ENCODE measurements at places on chromosomes 1 and 21.

- DNase-seq: no peak
These were observed 34.0 kb downstream of the FOXO6 start for GRCh38 chr1:41394959-41395956.

GRCh38 chr1:184032930-184033418, 4.6 kb downstream of the COLGALT2 start:
- DNase-seq: no peak

DNA sequence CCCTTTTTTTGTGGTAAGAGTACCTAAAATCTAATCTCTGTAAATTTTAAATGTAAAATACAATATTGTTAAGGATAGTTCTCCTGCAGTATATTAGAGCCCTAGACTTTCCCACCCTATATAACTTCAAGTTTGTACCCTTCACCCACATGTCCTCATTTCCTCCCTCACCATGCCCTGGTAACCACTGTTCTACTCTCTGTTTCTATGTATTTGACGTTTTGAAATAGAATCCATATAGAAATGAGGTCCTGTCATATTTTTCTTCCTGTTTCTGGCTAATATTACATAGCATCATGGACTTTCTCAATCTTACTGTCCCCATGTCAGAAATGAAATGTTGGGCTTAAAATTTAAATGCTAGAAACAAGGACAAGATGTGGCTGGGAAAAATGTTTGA, 24.8 kb downstream of the GBP7 start:
- DNase-seq: no peak

DNA sequence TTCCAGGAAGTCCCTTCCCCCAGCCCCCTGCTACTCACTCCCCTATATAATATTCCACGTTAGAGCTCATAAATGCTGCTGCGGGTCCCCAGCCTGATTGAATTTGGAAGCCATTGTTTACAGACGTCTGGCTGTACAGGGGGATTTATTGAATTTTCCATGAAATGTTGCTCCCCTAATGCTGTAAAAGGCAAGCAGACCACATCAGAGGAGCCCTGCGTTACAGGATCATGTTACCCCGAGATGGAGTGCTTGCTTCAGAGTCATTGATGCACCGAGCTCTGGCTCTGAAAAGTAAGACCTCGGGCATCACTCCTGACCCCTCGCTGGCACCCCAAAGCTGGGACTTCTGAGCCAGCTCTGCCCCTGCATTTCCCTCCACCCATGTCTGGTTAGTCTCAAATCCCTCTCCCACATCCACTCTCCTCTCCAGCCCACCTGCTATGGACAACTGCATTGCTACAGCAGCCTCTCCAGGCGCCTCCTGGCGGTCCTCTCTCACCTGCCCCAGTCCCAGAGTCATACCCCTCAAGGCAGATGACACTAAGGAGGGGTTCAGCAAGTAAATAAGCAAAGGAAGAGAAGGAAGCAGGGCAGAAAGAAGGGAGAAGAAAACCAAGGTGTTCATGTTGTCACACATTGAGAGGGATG, 127.8 kb downstream of the TMEM53 start:
- DNase-seq: no peak

- DNase-seq: no peak
These were observed 9.8 kb upstream of the MYSM1 start for GRCh38 chr1:58709540-58710175.

DNA sequence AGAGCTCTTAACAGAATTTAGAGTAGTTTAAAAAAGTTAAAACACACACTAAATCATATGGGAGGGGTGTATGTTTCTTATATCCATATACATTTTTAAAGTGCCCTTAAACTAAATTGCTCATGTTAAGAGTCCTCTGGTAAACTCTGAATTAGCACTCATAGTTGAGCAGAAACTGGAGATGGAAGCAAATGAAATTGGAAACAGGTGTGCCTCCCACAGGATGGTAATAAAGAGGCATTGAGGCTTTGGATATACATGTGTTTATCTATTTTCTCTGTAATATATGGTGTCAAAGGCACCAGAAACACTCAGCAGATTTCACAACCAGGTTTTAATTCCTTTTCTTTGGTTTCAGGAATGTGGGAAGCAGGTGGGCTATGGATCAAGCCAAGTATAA, 188.6 kb downstream of the HS2ST1 start:
- DNase-seq: no peak

DNA sequence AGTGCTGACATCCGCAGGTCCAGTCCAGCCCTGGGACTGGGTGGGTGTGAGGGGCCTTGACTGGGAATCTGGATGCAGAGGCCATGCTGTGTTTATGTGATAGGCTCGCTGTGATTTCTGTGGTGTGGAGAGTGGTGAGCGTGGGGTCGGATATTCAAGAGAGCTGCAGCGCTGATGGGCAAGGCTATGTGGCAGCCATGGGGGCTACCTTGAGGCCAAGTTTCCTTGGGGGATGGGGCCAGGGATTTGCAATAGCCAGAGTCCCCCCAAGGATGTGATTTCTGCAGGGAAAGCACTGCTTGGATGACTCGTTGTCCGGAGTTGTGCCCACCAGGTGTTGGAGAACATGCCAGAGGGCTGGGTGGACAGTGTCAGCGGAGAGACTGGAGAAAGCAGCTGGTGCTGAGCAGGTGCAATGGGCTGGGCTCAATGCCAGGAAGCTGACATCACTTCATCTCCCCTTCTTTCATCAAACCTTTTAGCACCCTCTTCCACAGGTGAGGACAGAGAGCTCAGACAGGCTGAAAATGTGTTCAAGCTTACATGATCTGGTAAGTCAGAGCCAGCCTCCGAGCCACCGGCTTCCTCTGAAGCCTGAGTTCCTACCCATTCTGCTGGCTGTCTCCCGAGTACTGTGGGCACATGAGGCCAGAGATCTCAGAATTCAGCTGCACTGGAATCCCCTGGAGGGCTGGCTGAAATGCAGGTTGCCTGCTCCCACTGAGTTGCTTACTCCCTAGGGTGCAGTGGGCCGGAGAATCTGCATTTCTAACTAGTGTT, 132.9 kb downstream of the RHOU start:
- DNase-seq: no peak

DNA sequence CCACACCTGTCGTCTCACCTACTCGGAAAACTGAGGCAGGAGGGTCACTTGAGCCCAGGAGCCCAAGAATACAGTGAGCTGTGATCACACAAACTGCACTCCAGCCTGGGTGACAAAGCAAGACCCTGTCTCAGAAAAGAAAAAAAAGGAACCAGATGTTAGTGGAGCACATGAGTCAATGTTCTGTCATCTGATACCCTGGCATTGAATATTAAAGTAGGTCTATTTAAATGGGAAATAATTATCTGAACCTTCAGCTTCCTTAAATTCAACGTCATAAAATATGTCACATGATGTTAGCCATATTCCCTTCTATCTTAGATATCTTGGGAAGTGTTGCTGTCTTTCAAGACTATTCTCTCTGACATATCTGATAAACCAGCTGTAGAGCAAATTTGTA, 47.3 kb downstream of the NCAM2 start:
- no peak for DNase-seq

DNA sequence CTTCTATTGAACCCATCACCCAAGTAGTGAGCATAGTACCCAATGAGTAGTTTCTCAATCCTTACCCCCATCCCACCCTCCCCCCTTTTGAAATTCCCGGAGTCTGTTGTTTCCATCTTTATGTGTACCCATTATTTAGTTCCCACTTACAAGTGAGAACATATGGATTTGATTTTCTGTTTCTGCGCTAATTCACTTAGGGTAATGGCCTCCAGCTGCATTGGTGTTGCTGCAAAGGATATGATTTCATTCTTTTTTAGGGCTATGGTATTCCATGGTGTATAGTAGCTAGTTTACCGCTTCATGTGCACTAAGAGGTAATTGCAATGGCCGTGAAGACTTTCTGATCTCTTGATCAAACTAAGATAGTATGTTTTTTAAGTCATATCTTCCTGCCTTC, 107.5 kb upstream of the SERTAD4 start:
- no peak for DNase-seq

DNA sequence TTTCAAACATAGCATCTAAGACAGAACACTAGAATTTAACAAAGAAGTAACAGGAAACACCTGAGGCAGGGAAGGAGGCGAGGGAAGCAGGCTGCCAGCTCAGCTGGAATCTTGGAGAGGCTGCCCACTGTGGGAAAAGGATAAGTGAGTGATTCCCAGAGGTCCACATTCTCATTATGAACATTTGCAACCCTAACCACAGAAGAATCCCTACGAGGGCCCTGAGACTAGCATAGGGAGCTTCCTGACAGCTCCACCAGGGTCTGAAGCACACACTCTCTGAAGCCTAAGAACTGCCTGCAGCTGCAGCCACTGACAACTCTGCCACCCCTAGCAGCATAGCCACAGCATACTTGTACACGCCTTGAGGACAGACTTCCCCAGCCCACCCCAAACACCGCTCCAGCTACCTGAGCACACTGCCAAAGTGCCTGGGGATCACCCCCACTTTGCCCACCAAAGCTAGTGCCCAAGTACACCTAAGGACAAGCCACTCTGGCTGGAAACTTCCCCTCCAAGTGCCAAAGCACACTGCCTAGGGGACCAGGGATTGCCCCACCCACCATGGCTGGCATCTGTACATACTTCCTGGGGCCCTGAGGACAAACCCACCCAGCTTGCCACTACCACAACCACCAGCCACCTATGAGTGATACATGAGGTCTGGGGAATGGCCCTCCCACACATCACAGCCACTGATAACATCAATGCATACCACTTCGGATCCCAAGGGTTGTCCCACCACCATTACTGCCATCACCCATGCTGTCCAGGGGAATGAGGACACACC, 76.6 kb upstream of the GUCA2A start:
- DNase-seq: no peak

- DNase-seq: no peak
These were observed 1.9 kb upstream of the MGST3 start for GRCh38 chr1:165629151-165629550.

- DNase-seq: no peak
These were observed 1166.7 kb downstream of the NCAM2 start for GRCh38 chr21:22164912-22165311.

DNA sequence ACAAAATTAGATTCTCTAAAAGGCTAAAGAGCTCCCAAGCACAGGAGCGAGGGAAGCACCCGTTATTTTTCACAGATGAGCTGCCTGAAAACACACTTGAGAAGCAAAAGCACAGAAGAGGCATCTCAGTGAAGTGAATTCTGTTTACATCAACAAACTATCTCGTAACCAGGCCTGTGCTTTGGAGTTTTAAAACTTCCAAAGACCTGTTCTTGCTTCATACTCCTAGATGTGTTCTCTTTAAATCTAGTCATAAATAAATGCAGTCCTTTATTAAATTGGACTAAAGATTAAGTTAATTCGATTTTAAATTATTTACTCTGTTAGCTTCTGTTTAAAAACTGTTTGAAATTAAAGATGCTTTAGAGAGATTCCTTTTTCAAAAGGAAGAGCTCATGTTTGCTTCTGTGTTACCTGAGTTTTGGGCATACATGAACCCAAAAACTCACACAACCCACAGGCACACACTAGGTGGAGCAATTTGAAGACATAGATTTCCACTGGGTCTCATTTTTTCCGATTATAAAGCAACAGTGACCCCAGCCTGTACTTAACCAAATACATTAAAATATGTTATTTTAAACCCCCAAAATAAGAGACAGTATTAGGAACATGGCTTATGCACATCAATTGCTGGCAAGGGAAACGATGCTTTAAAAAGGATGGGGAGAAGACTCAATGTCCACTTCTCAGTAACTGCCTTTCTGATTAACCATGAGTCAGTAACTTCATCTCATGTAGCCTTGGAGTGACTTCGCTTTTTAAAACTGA, 648.2 kb downstream of the SMYD3 start:
- DNase-seq: no peak

DNA sequence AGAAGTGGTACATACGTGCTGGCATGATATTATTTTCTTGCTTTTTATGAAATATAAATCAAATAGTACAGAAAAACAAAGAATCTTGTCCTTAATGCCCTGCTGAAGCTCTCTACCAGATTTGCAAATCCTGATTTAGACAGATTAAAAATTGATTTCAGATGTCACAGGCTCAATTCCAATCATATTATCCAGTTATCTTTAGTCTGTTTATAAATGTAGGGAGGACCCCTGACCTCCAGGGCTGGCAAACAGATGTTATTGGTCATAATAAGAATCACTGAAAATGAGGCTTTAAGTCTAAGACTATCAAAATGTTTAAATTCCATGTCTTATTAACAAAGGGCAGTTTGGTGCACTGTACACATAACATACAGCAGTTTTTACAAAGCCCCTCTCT, 62.1 kb downstream of the TP53BP2 start:
- no peak for DNase-seq

DNA sequence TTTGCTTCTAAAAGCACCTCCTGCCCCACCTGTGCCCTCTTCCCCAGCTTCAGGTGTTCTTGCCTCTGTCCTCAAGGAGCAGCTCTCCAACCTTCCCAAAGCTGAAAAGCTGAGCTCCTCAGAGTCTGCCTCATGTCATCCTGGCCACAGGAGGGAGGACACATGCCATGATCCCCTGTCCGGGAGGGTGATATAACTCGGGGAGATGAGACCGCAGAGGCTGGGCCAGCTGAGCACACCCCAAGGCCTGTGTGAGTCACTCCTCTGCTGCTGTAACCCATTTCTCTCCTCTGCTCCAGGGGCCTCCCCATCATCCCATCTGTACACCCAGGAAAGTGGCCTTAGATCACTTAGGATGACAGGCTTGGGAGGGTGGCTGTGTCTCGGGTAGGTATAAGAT, 49.8 kb downstream of the EPHB2 start:
- DNase-seq: no peak
